Pancreas (tissue), 10 donors: ENCODE measurements at places on chromosomes 4 and X. TPM values are rescaled to one million over a fixed set of nuclear protein-coding genes. Genes with fewer than 3 reads are reported as not detected.

DNA sequence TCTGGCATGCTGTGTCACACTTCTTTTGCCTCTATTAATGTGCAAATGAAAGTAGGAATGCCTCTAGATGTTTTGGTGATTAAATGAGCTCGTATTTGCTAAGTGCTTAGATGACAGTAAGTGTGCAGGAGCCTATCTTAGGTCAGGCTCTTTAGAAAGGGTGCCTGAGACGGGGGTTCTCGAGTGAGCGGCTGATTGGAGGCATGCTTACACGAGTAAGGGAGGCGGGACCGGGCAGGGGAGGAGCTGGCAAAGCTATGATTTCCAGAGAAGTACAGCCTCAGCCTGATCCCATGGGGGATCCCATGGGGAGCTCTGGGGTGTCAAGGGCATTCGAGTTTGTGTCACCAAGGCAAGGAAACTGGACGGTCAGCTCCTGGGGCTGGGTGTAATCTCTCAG lies 44.8 kb downstream of the CLDN34 start:
- no peak overlapping the region for H3K4me3 ChIP-seq
- DNase-seq: no peak
- H3K4me1 ChIP-seq: no peaks in the 10 kb centered on the region
- H3K36me3 ChIP-seq: no peaks in the 10 kb centered on the region

MAML3 gene
- total RNA-seq: 6.2 TPM

- no peaks in the 10 kb centered on the region for H3K4me1 ChIP-seq
- no peak overlapping the region for H3K27ac ChIP-seq
- no peak for DNase-seq
These were observed 27.3 kb downstream of the C4orf46 start for GRCh38 chr4:158644356-158644755.

SLC38A5 gene
- total RNA-seq: 130 TPM

PNCK gene
- total RNA-seq: not detected

- H3K27me3 ChIP-seq: no peaks in the 10 kb centered on the region
- no peak overlapping the region for H3K27ac ChIP-seq
- DNase-seq: no peak
- no peak overlapping the region for H3K4me3 ChIP-seq
- H3K36me3 ChIP-seq: no peaks in the 10 kb centered on the region
These were observed 41.0 kb upstream of the KLHL34 start for GRCh38 chrX:21699136-21699535.

- no peak overlapping the region for H3K27ac ChIP-seq
- no peaks in the 10 kb centered on the region for H3K36me3 ChIP-seq
- no peak overlapping the region for H3K4me3 ChIP-seq
- H3K4me1 ChIP-seq: no peaks in the 10 kb centered on the region
- no peak for DNase-seq
- no peaks in the 10 kb centered on the region for H3K27me3 ChIP-seq
These were observed 85.9 kb downstream of the ARSJ start for GRCh38 chr4:113893546-113893945.
